Activated T-cell treated with anti-CD3 and anti-CD28 coated beads, Interleukin-2, amount 50 U/mL, for 72 hours (primary cell): ENCODE measurements at places on chromosomes 3 and 15. TPM values are rescaled to one million over a fixed set of nuclear protein-coding genes. Genes with fewer than 3 reads are reported as not detected.
A peak's percentile ranks its signal among the peaks of the same experiment; 100 is the strongest.

GRCh38 chr15:78082106-78082742 lies 4.7 kb upstream of the TBC1D2B start:
- H3K27ac ChIP-seq = peak overlapping the region; percentile 24
- DNase-seq = peak; percentile 26
- H3K36me3 ChIP-seq = no peaks in the 10 kb centered on the region

PRSS50 gene
- 0.09 TPM for total RNA-seq

ETV5 gene
- 3.4 TPM for total RNA-seq

DNA sequence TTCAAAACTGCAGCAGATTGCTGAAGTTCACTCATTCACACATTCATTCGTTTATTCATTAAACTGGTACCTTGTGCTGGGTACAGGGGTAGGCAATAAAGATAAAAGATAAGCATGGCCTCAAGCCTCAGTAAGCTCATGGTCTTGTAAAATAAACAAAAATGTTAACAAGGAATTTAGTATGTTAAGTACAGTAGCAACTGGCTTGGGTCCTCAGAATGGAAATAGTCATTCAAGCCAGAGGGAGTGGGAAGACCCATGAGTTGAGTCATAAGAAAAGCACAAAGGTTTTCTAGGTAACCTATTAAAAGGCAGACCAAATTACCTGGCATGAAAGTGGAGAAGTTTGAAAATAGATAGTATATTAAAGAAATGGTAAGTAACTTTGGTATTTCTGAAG lies 163.3 kb downstream of the CDIN1 start:
- H3K36me3 ChIP-seq = no peaks in the 10 kb centered on the region
- H3K27ac ChIP-seq = no peak overlapping the region
- no peaks in the 10 kb centered on the region for H3K4me1 ChIP-seq
- no peak for DNase-seq

MYRIP gene
- not detected for total RNA-seq

COL7A1 gene
- 5.3 TPM for total RNA-seq

TMEM158 gene
- not detected for total RNA-seq

GRCh38 chr3:196537319-196537984 lies 22.3 kb upstream of the SMCO1 start:
- peak; percentile 64 for DNase-seq
- no peaks in the 10 kb centered on the region for H3K27me3 ChIP-seq
- no peaks in the 10 kb centered on the region for H3K36me3 ChIP-seq
- peak overlapping the region; percentile 17 for H3K27ac ChIP-seq

DNA sequence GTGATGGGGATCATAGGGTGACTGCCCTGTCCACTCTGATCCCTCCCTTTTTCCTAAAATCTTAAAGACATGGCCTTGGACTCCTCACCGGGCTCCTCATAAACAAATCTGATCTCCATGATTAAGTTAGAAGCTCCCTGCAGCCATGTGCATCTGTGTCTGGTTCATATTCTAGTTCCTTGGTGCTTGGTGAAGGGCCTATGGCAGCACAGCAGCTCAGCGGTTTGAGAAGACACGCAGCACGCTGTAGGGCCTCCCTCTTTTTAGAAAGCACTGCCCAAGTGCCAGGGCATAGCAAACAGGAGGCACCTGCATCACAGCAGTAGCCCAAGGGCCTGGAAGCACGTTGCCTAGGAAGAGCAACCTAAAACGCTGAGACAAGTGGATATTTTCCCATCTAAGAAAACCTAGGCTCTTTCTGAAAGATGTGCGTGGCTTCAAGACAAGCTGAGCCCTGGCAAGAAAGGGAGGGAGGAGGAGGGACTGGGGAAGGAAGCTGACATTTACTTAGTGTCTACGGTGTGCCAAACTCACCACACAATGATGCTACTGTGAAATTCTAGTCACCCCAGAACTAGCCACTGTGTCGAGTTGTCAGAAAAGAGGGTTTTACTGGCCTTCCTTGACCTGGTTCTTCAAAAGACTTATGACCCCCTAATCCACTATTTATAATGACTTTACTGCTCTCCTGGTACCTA lies 14.9 kb upstream of the ULK3 start:
- peaks cover 40% of the 10 kb centered on the region for H3K4me1 ChIP-seq
- no peaks in the 10 kb centered on the region for H3K27me3 ChIP-seq
- peak overlapping the region; percentile 44 for H3K4me3 ChIP-seq
- no peak for DNase-seq
- H3K27ac ChIP-seq = peak overlapping the region; percentile 88

GRCh38 chr15:101133751-101134261 lies 118.0 kb downstream of the CHSY1 start:
- H3K4me3 ChIP-seq = no peak overlapping the region
- no peak overlapping the region for H3K27ac ChIP-seq
- peaks cover 6% of the 10 kb centered on the region for H3K27me3 ChIP-seq
- DNase-seq = no peak
- H3K4me1 ChIP-seq = peaks cover 42% of the 10 kb centered on the region

CAPN3 gene
- total RNA-seq = 9.0 TPM

DNA sequence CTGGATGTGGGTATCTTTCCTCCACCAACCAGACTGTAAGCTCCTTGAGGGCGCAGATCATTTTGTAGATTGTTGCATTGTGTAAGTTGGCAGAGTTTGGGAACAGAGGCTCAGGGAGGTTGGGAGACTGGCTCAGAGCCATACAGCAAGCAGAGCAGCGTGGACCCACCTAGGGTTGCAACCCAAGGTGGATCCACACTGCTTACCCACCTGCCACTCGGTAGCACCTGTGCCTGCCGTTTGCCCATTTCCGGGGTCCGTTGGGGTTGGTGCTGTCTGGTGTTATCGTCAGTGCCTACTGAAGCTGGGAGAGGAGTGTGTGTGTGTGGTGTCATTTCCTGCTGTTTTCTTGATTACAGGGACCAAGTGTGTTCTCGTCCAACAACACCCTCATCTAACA lies 19.0 kb downstream of the SMAD6 start:
- H3K4me3 ChIP-seq = no peak overlapping the region
- H3K4me1 ChIP-seq = peaks cover 16% of the 10 kb centered on the region
- H3K27me3 ChIP-seq = no peaks in the 10 kb centered on the region
- DNase-seq = no peak
- H3K36me3 ChIP-seq = no peaks in the 10 kb centered on the region
- no peak overlapping the region for H3K27ac ChIP-seq

STRIT1 gene
- total RNA-seq = not detected

- peaks cover 9% of the 10 kb centered on the region for H3K36me3 ChIP-seq
- H3K27me3 ChIP-seq = no peaks in the 10 kb centered on the region
- peaks cover 4% of the 10 kb centered on the region for H3K4me1 ChIP-seq
Measured at GRCh38 chr3:119778811-119779210, 3.1 kb upstream of the NR1I2 start.

DNA sequence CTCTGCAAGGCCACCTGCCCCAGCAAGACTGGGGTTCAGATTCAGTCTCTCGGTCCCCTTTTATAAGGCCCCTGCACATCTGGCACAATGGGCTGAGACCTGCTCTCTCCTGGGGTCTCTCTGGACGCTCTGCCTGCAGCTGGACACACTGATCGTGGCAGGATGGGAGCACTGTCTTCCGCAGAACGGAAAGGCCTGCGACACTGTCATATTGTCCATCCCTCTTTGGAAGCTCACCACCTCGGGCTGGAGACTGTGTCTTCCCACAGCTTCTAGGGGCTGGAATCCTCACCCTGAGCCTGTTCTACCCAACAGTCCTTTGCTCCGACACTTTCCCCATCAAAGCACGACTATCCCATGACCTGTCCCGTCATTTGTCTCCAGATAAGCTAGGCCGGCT lies 11.5 kb upstream of the IGDCC4 start:
- no peaks in the 10 kb centered on the region for H3K27me3 ChIP-seq
- H3K27ac ChIP-seq = no peak overlapping the region
- H3K4me3 ChIP-seq = no peak overlapping the region
- H3K36me3 ChIP-seq = no peaks in the 10 kb centered on the region

TMEM40 gene
- total RNA-seq = not detected

GRCh38 chr3:4693620-4694019 lies 200.5 kb downstream of the ITPR1 start:
- peaks cover 21% of the 10 kb centered on the region for H3K36me3 ChIP-seq
- no peak overlapping the region for H3K27ac ChIP-seq
- no peaks in the 10 kb centered on the region for H3K27me3 ChIP-seq
- no peak overlapping the region for H3K4me3 ChIP-seq

GRCh38 chr3:124700880-124701684 lies 29.2 kb upstream of the UMPS start:
- no peak overlapping the region for H3K4me3 ChIP-seq
- H3K36me3 ChIP-seq = no peaks in the 10 kb centered on the region
- DNase-seq = no peak
- H3K27ac ChIP-seq = no peak overlapping the region

DNA sequence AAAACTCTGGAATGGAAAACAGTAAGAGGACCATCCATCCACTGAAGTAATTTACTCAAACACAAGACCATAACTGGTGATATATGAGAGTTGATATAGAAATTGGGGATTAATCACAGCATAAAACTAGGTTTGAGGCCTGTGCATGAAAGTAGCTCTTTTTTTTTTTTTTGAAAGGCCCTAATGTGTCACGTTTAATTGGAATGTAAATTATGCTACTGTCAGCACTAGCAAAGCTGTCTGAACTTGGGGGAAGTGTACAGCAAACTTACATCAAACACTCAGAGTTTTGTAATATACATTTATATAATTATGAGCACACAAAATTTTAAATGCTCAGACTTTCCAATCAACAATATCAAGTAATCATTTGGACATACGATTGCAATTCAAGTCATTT lies 154.1 kb downstream of the GREM1 start:
- no peak overlapping the region for H3K4me3 ChIP-seq
- no peak for DNase-seq
- H3K36me3 ChIP-seq = no peaks in the 10 kb centered on the region

- H3K27me3 ChIP-seq = no peaks in the 10 kb centered on the region
- DNase-seq = no peak
- H3K36me3 ChIP-seq = no peaks in the 10 kb centered on the region
- no peak overlapping the region for H3K27ac ChIP-seq
- H3K4me3 ChIP-seq = no peak overlapping the region
Measured at GRCh38 chr3:27079427-27080257, 289.5 kb downstream of the NEK10 start.

DNA sequence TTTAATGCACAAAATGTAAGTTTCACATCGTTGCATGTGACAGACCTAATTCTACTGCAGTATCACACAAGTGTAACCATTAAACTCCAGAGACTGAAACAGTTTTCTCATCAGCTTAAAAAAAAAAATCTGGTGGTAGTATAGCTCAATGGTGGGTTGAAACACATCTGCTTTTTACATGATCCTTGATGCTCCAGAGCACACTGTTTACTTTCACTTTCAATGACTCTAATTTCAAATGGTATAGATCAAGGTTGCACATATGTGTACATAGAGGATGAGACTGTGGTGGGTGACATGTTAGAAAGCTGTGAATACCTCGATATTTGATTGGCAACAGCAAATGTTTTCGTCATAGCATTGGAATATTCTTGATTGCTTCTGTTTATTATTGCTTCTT lies 22.4 kb downstream of the MCTP2 start:
- no peak overlapping the region for H3K27ac ChIP-seq
- no peaks in the 10 kb centered on the region for H3K27me3 ChIP-seq
- DNase-seq = no peak
- H3K4me3 ChIP-seq = peak overlapping the region; percentile 25
- H3K36me3 ChIP-seq = peaks cover 13% of the 10 kb centered on the region

GOLGA8M gene
- not detected for total RNA-seq

- DNase-seq = no peak
- peaks cover 4% of the 10 kb centered on the region for H3K4me1 ChIP-seq
- H3K27me3 ChIP-seq = peaks cover 53% of the 10 kb centered on the region
- peak overlapping the region; percentile 11 for H3K4me3 ChIP-seq
- no peaks in the 10 kb centered on the region for H3K36me3 ChIP-seq
Measured at GRCh38 chr3:24521420-24522145, 26.9 kb upstream of the THRB start.

GRCh38 chr3:124759666-124760401 lies 29.6 kb downstream of the UMPS start:
- no peak for DNase-seq
- no peak overlapping the region for H3K27ac ChIP-seq
- peaks cover 16% of the 10 kb centered on the region for H3K4me1 ChIP-seq
- peaks cover 11% of the 10 kb centered on the region for H3K27me3 ChIP-seq

GRCh38 chr3:146390957-146391356 lies 78.4 kb downstream of the PLSCR2 start:
- peaks cover 5% of the 10 kb centered on the region for H3K27me3 ChIP-seq
- H3K4me1 ChIP-seq = no peaks in the 10 kb centered on the region
- H3K27ac ChIP-seq = no peak overlapping the region
- DNase-seq = no peak
- H3K36me3 ChIP-seq = no peaks in the 10 kb centered on the region

DNA sequence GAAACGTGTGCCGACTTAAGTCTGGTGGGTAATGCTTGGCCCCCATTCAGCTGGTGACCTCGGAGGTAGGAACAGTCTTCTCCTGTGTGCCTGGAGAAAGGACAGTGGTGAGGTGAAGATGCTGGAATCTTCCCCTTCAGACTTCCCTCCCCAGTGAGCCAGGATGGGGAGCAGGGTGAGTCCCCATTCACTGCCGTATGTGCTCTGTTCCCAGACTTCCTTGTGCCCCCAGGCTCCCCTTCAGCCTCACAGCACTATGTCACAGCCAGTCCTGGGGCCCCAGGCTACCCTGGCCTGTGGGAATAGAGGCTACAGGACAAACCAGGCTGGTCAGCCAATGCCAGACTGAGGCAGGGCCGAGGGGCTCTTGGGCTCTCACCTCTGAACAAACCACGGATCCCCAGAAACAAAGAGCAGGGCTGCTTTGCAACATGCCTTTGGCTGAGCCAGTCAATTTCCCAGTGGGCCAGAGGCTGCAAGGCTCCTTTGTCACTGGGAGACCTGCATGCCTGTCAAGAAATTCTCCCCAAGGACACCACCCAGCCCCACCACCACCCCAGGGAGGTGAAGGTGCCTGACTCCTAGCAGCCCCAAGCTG lies 31.8 kb upstream of the HHATL start:
- no peaks in the 10 kb centered on the region for H3K4me1 ChIP-seq
- DNase-seq = no peak

- no peaks in the 10 kb centered on the region for H3K4me1 ChIP-seq
- no peak overlapping the region for H3K27ac ChIP-seq
- H3K27me3 ChIP-seq = no peaks in the 10 kb centered on the region
- DNase-seq = no peak
- H3K36me3 ChIP-seq = no peaks in the 10 kb centered on the region
Measured at GRCh38 chr3:75049533-75049932, 435.1 kb upstream of the CNTN3 start.

GRCh38 chr15:77497110-77497737 lies 76.5 kb downstream of the HMG20A start:
- no peak overlapping the region for H3K4me3 ChIP-seq
- peaks cover 31% of the 10 kb centered on the region for H3K4me1 ChIP-seq
- no peaks in the 10 kb centered on the region for H3K36me3 ChIP-seq
- no peak overlapping the region for H3K27ac ChIP-seq
- no peak for DNase-seq

IGSF11 gene
- total RNA-seq = not detected

TMEM108 gene
- not detected for total RNA-seq

GRCh38 chr3:52722491-52722890 lies 16.6 kb downstream of the SPCS1 start:
- no peak overlapping the region for H3K4me3 ChIP-seq
- DNase-seq = no peak
- H3K4me1 ChIP-seq = peaks cover 23% of the 10 kb centered on the region
- no peak overlapping the region for H3K27ac ChIP-seq
- peaks cover 10% of the 10 kb centered on the region for H3K36me3 ChIP-seq

- no peaks in the 10 kb centered on the region for H3K27me3 ChIP-seq
- H3K36me3 ChIP-seq = no peaks in the 10 kb centered on the region
- H3K4me1 ChIP-seq = no peaks in the 10 kb centered on the region
Measured at GRCh38 chr3:140630366-140630765, 47.5 kb upstream of the TRIM42 start.

CPA3 gene
- total RNA-seq = not detected

CLEC3B gene
- 0.25 TPM for total RNA-seq

GRCh38 chr3:55647063-55647462 lies 160.0 kb upstream of the WNT5A start:
- no peak for DNase-seq
- no peak overlapping the region for H3K4me3 ChIP-seq
- H3K27ac ChIP-seq = no peak overlapping the region
- no peaks in the 10 kb centered on the region for H3K27me3 ChIP-seq
- no peaks in the 10 kb centered on the region for H3K4me1 ChIP-seq
